CD4-positive, CD25-positive, alpha-beta regulatory T cell (primary cell): ENCODE measurements at places on chromosomes 4 and X.

GRCh38 chr4:65670331-65671031 lies at the start of gene EPHA5:
Gene EPHA5 (minus strand): TSS chr4:65670489. CDS start chr4:65669742, 747 bp downstream.
- DNase-seq = peak; percentile 1

GRCh38 chrX:19640693-19641374 lies 125.5 kb upstream of the MAP3K15 start:
- DNase-seq = no peak

DNA sequence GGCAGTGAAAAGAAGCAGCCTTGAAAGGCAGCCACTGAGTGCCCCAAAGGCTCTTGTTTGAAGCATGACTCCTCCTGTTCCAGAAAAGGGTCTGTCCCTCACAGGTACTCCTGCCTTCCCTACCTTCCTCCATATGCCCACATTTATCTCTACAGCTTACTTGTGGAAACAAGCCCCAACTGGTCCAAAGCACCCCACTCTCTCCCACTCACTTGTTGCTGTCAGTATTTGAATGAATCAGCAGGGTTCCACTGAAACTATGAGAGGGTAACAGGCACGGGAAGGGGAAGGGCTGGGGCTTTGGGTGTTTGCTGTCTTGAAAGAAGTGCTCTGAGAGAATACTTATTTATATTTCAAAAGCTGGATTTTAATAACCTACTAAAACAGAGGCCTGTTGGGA lies 34.9 kb downstream of the GPR143 start:
- no peak for DNase-seq

DNA sequence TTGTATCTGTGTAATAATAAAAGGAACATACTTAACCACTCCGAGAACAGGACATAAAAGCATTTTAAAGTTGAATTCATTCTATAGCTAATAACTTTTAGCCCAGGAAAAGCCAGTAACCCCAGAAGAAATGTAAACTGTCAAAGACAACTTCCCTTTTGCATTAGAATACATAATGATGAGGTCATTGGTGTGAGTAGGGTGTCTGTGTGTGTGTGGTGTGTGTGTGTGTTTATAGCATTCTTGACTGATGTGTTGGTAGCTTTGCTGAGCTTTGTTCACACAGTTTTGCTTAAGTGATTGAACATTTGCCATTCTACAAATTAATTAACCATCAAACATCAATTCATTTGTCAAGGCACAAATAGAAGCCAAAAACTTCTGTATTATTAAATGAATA lies 559.6 kb downstream of the ARAP2 start:
- no peak for DNase-seq

DNA sequence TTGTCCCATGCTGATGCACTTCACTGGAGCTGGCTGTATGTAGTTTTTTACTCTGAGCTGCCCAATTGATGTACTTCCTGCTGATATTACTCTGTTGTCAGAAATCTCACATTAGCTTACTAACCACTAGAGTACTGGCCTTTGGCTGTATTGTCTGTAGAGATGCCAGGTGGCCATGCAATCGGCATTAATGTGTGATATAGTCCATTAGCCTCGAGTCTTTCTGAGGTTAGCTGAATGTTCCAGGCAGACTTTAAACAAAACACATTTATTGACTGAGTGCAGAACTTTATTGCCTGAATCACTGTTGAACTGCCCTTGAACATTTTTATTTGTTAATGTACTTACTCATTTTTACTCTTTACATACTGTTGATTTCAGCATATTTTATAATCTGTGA lies 335.2 kb downstream of the PCDH10 start:
- no peak for DNase-seq

DNA sequence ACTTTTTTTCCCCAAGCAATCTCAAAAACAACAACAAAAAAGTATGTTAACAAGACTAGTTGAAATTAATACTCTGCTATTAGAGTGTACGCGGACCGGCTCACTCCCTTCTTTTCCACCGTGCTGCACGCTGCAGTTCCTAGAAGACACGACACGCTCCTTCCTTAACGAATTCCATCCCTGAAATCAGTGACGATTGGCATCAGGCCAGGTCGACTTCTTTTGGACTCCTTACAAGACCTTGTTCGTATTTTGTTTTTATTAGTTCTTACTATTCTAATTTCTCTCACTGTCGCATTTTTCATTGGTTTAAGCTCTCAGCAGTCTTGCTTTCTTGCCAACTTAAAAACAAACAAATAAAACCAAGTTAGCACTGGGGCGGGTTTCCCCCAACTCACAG lies 175.8 kb upstream of the PITX2 start:
- DNase-seq = no peak

- no peak for DNase-seq
Measured at GRCh38 chr4:153464068-153464467, 2.1 kb upstream of the TMEM131L start.

- no peak for DNase-seq
Measured at GRCh38 chr4:105025263-105026017, 121.2 kb upstream of the TET2 start.

DNA sequence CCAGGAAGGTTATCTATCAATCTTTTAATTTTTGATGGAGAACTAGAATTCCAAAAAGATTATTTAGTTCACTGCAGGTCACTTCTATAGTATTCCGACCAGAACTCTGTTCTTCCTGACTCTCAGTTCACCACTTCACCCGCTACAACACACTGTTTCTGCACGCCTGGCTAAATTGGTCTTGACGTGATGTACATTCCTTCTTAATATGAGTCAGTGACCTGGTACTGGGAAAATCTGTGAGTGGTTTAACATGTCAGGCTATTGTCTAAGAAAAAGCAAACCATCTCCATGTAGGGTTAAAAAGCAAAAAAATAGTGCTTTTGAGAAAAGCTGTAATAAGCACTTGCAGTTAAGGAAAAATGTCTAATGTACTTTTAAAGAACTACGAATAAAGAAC lies 120.4 kb downstream of the NDST3 start:
- no peak for DNase-seq

GRCh38 chr4:181688432-181688831 lies 554.8 kb upstream of the TENM3 start:
- no peak for DNase-seq

DNA sequence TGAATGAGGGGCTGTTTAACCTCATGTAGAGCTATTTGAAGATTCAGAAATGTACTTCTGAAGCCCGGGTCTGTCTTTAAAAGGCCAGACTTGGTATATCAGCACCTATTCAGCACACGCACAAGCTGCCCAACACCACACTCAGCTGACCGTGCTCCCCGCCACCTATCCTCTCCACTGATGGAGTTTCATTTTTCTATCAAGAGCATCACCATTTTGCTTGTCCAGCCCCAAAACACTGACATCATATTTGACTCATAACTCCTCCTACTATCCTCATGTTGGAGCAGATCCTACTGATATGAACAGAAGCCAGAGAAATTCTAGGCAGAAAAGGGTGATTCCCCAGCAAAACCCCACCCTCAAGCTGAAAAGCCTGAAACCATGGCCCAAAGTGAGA lies 100.3 kb downstream of the SORBS2 start:
- DNase-seq = no peak

- DNase-seq = no peak
Measured at GRCh38 chrX:153502131-153502530, 7.4 kb downstream of the BGN start.

DNA sequence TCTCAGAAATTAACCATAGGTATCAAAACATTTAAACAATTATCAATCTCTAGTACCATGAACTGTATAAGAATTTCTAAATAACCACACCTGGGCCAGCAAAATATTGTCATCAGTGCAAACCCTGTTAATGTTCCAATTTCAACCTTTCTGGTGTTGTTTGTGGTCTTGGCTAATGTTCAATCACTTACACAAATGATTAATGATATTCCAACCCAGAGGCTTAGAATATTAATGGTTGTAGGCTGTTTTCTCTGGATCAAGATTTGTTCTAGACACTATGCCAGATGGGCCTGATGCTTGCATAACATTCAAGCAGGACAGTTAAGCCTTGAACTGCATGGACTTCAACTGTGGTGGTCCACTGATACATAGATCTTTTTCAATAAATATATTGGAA lies 69.1 kb downstream of the HS3ST1 start:
- no peak for DNase-seq

GRCh38 chr4:3293401-3294391 lies 875 bp downstream of the RGS12 start:
- DNase-seq = no peak
